CD4-positive, alpha-beta T cell (primary cell): ENCODE measurements at places on chromosomes 11 and 22.

DNA sequence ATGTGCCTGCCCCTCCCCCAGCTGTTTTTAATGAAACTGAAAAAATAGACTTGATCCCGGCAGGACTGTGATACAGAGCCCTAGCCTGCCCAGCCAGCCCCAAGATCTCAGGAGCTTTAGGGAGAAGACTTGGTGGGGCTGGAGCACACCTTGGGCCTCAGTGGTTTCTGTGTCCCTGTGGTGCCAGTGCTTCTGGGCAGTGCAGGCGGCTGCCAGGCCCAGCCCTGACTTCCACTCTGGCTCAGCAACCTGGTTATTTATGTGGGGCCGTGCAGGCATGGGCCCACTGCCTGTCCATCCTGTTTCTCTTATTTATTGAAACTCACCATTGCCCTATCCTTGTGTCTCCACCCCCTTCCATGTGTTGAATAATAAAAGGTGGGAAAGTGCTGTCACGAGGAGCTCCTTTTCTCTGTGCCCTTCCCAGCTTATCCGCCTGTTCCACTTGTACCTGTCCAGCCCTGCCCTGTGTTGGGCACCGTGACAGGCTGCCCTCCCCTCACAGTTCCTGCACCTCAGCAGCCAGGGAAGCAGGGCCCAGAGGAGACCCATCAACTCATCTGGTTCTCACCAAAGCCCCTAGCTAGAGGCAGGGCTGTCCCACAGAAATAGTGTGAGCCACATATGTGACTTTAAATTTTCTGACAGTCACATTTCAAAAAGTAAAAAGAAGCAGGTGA lies 20.2 kb downstream of the RELT start:
- no peak overlapping the region for H3K27ac ChIP-seq
- no peak overlapping the region for H3K4me3 ChIP-seq
- no peaks in the 10 kb centered on the region for H3K27me3 ChIP-seq

GRCh38 chr11:72682858-72683243 lies 8.6 kb upstream of the PDE2A start:
- H3K27ac ChIP-seq: no peak overlapping the region
- H3K4me1 ChIP-seq: peaks cover 4% of the 10 kb centered on the region
- H3K4me3 ChIP-seq: no peak overlapping the region
- no peak for DNase-seq

- H3K27me3 ChIP-seq: no peaks in the 10 kb centered on the region
- no peaks in the 10 kb centered on the region for H3K4me1 ChIP-seq
- no peak overlapping the region for H3K27ac ChIP-seq
These were observed 251.9 kb upstream of the FAT3 start for GRCh38 chr11:91972665-91973266.

DNA sequence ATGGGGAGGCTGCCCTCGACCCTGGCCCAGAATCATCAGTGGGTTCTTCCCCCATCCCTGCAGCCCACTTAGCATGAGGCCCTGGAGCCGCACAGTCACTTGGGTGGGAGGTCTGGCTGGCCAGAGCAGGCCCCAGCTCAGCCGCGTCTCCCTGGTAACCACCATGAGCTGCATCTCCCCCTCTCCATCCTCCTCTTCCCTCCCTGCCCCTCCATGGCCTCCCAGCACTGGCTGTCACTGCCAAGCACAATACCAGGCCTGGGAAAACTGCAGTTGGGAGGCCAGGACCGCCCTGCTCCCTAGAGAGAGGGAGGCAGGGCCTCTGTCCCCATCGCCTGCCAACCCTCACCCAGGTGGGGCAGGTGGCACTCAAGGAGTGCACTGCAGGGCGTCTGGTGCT lies 8.0 kb downstream of the CSDC2 start:
- no peak overlapping the region for H3K4me3 ChIP-seq
- DNase-seq: no peak
- no peak overlapping the region for H3K27ac ChIP-seq
- H3K27me3 ChIP-seq: no peaks in the 10 kb centered on the region

DNA sequence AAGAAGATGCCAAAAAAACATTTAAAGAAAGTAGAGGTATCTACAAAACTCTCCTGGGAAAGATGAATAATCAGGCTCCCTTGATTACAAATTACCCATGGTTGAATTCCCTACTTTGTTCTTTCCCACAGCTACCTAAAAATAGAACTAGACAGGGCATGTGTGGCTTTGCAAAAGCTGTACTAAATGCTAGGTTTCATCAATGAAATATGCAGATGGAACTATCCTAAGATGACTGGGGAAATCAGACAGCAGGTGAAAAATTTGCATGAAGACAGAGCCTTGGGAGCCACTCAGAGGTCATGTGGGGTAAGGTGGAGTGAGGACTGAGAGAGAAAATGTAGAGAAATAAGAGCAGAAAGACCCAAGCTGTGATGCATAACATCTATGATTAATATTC lies 14.7 kb downstream of the LAYN start:
- no peaks in the 10 kb centered on the region for H3K4me1 ChIP-seq
- H3K4me3 ChIP-seq: no peak overlapping the region
- no peak for DNase-seq
- no peaks in the 10 kb centered on the region for H3K27me3 ChIP-seq
- H3K27ac ChIP-seq: no peak overlapping the region

DNA sequence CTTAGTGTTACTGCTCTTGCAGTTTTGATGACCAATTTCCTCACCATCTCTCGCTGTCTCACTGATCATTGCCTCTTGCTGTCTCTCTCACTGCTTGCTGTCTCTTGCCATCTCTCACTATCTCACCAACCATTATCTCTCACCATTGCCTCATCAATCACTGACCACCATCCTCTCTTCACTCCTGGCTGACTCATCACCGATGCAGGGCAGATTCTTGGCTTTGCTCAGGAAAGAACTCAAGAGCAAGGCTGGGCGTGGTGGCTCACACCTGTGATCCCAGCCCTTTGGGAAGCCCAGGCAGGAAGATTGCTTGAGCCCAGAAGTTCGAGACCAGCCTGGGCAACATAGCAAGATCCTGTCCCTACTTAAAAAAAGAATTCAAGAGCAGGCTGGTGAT lies 66.3 kb upstream of the SYN3 start:
- H3K27me3 ChIP-seq: no peaks in the 10 kb centered on the region
- H3K36me3 ChIP-seq: no peaks in the 10 kb centered on the region
- no peak overlapping the region for H3K27ac ChIP-seq
- no peak overlapping the region for H3K4me3 ChIP-seq

DNA sequence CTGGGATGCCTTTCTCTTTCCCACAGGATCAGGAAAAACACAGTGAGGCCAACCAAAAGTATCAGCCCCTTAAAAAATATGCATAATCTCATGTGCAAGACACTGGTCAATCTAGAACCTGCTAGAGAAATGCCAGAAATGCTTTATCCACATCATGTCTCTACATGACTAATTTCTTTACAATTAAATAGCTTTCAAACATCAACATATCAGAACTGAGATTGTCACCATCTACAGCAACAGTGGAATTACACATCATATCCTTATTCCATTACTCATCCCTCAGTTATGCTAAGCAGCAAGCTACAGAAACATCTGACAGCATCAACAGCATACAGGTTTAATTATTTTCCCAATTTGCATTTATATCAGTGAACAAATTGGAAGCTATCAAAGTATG lies 78.8 kb downstream of the DDIAS start:
- peaks cover 3% of the 10 kb centered on the region for H3K36me3 ChIP-seq
- H3K27ac ChIP-seq: no peak overlapping the region
- no peaks in the 10 kb centered on the region for H3K27me3 ChIP-seq
- no peak for DNase-seq
- no peak overlapping the region for H3K4me3 ChIP-seq

DNA sequence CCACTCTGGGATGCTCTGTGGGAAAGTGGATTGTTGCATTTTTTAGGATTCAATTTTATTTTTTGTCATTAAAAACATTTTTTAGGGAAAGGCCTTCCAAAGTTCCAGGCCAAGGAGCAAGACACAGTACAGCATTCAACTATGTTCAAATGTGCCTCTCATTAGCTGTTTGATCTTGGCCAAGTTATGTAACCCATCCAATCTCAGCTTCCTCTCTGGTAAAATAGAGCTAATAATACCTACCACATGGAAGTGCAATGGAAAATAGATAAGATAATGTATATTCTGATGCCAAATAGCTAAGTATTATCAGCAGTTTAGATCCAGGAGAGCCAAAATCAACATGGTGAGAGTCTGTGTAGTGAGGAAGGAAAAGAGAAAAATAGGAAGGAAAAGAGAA lies 220.3 kb upstream of the SESN3 start:
- H3K4me1 ChIP-seq: no peaks in the 10 kb centered on the region
- DNase-seq: no peak
- no peak overlapping the region for H3K4me3 ChIP-seq
- H3K27me3 ChIP-seq: no peaks in the 10 kb centered on the region

GRCh38 chr22:41237707-41238569 lies 2.8 kb downstream of the CHADL start:
- DNase-seq: peak; percentile 84
- H3K36me3 ChIP-seq: no peaks in the 10 kb centered on the region
- peaks cover 16% of the 10 kb centered on the region for H3K4me1 ChIP-seq

DNA sequence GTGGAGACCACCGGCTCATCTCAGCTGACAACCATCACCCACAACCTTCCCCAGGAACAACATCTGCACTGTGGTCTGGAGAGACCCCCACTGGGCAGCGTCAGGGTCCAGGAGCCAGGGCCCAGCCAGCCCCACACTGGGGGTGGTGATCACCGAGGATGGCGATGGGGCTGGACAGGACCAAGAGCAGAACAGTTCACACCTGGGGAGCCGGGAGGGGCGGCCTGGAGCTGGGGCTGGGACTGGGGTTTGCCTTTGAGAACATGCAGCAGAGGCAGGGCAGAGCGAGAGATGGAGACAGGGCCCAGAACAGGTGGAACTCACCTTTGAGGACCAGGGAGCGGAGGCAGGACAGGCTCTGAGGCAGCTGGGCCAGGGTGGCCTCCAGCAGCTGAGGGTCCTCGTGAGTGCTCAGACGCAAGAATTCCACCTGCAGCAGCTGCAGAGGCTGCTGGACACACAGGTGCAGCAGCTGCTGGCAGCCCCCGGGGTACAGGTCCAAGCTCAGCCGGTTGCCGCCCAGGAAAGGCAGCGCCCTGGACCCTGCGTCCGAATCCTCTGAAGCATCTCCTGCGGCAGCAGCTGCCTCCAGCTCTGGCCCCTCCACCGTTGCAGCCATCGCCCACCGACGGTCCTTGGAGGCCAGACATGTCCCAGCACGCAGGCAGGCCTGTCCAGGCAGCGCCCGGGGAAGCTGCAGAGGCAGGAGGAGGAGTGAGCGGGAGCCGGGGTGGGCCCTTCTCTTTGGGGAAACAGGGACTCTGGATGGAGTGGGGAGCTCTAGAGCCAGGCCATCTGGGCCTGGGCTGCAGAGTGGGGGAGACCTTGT lies 1.0 kb downstream of the PIDD1 start:
- peaks cover 29% of the 10 kb centered on the region for H3K36me3 ChIP-seq
- DNase-seq: no peak
- peak overlapping the region; percentile 79 for H3K4me3 ChIP-seq
- no peaks in the 10 kb centered on the region for H3K27me3 ChIP-seq

- H3K4me1 ChIP-seq: no peaks in the 10 kb centered on the region
- no peak for DNase-seq
- H3K27ac ChIP-seq: no peak overlapping the region
- H3K27me3 ChIP-seq: peaks cover 2% of the 10 kb centered on the region
- H3K4me3 ChIP-seq: no peak overlapping the region
These were observed 23.6 kb downstream of the GALNT18 start for GRCh38 chr11:11598243-11598642.

DNA sequence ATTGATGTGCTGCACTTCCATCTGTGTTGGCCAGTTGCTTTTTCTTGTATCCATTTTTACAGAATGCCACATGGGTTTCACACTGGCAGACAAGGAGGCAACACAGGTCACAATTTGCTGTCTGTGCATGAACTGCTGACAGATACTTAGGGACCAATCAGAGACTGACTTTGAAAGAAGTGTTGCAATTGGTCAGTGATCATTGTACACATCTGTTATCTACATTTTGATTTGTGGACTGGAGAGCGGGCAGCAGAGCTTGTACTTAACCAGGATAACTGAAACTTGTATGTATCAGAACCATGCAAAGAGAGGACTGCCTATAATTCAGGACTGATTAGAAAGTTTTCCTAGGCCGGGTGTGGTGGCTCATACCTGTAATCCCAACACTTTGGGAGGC lies 21.8 kb downstream of the PRR5 start:
- H3K27me3 ChIP-seq: no peaks in the 10 kb centered on the region
- H3K4me1 ChIP-seq: peaks cover 19% of the 10 kb centered on the region
- H3K4me3 ChIP-seq: no peak overlapping the region
- H3K27ac ChIP-seq: no peak overlapping the region
- no peak for DNase-seq

DNA sequence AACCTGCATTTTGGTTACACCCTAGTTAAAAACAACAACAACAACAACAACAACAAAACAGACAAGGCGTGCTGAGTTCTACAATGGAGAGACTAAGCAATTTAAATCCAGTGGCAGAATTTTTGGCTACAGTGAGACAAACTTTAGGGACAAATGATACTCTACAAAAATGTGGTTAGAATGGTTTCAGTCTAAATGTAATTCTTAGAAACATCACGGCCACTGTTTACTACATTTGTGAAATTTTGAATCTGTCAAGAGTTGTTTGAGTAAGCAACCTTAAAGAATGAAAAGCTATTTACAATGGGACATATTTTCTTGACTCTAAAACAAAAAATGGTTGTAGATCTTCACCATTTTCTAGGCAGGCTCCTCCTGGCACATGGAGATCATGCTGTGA lies 259.4 kb downstream of the SWAP70 start:
- H3K36me3 ChIP-seq: no peaks in the 10 kb centered on the region
- H3K4me3 ChIP-seq: no peak overlapping the region
- H3K4me1 ChIP-seq: no peaks in the 10 kb centered on the region
- H3K27me3 ChIP-seq: no peaks in the 10 kb centered on the region
- no peak overlapping the region for H3K27ac ChIP-seq
- no peak for DNase-seq

DNA sequence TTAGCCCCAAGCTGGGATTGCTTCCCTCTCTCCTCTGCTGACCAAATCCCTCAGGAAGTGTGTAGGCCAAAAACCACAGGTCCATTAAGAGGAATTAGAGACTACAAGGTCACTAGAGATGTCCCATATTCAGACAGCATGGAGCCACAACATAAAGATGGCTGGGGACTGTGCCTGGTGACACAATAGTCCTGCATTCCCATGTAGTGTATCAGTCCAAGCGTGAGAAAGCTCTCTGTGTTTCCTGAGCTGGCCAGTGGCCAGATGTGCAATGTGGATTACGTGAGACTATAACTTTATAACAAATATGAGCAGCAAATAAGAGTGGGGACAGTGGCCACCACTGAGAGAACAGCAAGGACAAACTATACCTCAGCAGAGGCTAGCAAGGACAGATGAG lies 7.6 kb upstream of the MS4A10 start:
- no peaks in the 10 kb centered on the region for H3K36me3 ChIP-seq
- peaks cover 7% of the 10 kb centered on the region for H3K4me1 ChIP-seq
- no peak for DNase-seq
- H3K4me3 ChIP-seq: no peak overlapping the region
- H3K27ac ChIP-seq: no peak overlapping the region

DNA sequence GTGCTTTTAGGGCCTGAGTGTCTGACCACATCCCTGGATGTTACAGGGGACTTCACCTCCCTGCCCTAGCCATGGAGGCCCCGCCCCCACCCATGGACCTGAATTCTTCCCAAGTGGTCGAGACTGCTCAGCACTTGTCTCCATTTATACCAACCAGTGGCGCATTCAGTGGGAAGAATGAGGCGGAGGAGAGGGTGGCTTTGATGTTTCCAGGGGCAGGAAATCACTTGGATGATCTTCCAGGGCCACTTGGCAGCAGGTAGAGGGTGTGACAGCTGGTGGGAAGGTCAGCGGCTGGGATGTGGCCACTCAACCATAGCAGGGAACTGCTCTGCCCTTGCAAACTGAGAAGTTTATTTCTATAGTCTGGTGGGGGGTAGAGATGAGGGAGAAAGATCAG lies 155.1 kb upstream of the BLID start:
- no peak for DNase-seq
- no peaks in the 10 kb centered on the region for H3K27me3 ChIP-seq
